ENCODE measurements at places on chromosomes 5 and 9.

DNA sequence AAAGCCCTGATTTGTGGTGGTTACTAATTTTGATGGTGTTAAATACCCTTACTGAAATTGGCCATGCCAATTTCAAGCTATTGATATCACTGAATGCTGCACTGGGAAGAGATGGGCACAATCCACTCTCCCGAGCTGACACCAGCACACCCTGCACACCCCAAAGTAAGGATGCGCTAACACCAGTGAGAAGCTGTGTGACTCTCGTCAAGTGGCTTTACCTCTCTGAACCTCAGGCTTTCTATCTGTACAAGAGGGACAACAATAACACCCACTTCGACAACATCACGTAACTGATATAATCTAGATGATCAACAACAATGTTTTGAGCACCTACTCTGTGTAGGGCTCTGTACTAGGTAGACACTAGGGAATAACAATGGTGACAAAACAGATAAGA is 8.0 kb upstream of the AKNA start:
- no peak for DNase-seq

DNA sequence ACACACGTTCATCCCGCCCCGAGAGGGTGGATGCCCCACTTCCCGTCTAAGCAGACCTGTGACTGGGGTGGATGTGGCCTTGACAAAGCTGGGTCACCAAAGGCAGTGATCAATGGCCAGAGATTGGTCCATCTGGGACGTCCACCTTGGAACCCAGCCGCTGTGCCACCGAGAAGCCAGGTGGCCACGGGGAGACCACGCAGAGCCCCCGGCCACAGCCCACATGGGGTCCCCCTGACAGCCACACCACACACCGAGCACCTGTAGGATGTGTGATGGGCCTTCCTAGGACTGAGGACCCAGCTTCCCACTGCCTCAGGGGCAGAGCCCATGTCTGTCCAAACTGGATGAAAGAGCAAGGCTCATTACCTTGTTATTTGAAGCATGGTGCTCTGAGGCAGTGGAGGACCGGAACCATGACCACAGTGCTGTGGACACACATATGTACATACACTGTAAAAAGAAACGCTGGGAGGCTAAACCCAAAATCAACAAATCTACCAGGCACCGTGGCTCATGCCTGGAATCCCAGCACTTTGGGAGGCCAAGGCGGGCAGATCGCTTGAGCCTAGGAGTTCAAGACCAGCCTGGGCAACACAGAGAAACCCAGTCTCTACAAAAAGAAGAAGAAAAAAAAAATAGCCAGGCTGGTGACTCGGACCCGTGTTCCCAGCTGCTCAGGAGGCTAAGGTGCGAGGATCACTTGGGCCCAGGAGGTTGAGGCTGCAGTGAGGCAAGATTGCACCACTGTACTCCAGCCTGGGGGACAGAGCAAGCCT is 50.1 kb downstream of the MRPL36 start:
- DNase-seq: no peak

GRCh38 chr5:59360130-59360555 is 533.4 kb downstream of the PDE4D start:
- no peak for DNase-seq

- no peak for DNase-seq
Measured at GRCh38 chr5:149822301-149822700, 92.2 kb downstream of the PPARGC1B start.

DNA sequence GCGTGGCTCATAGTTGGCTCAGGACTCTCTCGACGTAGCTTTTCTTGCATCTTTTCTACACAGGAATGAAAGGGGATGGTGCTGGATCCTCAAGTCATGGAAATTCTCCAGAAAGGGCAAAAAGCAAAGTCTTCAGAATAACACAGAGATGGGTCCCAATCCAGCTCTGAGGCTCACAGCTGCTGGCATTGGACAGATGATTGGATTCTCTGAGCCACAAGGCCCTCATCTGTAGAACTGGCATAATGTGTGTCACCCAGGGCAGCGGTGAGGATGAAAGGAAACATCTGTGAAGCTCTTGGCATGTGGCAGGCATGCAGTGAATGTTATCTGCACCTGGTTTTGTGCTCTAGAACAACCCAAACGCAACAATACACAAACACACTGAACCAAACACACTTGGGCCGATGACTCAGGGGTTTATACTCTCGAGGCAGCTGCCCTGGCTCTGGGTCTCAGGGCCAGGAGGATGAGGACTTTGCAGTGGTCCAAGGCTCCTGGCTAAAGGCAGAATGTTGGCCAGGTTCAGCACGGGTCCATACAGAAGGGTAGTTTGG is 64.0 kb upstream of the UBTD2 start:
- no peak for DNase-seq

GRCh38 chr5:139492700-139493192 is 10.2 kb upstream of the STING1 start:
- DNase-seq: no peak

DNA sequence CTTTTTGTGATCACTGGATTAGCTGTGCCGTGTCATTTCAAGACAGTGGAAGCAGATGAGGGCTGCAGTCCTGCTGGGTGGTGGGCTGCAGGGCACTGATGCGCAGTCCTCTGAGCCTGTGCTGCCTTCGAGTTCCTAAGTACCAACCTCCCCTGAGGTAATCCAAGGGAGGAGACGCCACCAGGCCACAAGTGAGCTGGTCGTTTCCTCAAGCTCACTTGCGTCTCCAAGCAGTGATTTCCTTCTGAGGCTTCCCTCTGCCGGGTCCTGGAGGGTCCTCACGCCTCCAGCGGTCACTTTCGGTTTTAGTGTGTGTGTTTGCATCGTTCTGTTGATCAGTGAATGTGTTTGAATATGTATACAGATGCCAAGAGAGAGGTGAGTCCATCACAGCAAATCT is 115.7 kb downstream of the TRIO start:
- DNase-seq: no peak

DNA sequence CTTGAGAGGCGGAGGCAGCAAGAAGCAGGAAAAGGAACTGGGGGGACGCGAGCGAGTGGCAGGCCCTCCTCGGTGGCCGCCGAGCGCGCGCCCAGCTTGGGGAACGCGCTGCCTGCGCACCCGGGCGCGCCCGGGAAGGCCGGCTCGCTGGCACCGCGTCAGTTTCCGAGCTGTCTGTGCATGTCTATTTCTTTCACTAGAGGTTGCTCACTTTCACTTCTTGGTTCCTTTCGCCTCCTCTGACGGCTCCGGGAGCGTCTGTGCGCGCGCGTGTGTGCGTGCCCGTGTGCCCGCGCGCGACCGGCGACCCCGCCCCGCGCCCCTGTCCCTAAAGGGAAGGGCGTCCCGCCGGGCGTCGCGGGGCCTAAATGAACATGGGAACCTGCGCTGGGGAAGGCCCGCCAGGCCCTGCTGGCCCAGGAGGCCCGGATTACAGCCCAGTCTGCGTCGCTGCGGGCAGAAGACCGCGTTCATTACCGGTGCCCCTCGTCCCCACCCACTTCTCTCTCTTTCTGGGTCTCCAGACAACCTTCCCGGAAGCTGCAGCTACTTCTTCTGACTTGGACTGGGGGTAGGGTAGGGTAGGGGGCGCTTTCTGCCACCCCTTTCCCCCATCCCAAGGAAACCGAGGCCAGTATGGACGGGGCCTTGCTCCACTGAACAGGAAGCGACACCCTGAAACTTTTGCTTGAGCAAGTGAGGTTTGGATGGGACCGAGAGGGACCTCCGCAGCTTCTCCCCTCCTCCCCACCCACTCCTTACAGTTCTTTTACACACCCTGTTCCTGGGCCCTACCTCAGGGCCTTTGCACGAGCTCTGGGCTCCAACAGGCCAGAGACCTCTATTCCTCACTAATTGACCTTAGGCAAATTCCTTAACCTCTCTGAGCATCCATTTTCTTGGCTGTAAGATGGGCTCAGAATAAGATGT is 205.8 kb upstream of the IER5L start:
- peak; percentile 30 for DNase-seq

DNA sequence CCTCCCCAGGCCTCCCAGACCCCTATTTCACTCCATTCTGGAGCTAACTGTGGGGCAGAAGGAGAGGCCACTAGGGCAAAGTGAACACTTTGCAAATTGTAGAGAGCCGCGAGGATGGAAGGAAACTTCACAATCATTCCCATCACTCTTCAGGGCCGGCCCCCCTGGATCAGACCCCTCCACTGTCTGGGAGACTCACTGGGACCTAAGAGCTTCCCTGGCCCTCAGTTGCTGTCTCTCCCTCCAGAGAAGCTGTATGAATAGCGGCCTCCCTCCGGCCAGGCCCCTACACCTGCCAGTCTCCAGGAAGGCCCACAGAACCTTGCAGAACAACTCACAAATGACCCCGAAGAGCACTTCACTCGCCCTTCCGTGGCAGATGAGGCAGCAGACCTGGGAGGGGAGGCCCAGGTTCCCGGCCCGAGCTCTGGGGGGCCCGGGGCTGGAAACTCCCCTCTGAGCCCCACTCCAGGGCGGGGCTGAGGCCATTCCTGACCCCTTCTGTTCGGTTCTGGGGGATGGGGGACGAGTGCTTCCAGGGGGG is 141.9 kb upstream of the IER5L start:
- DNase-seq: no peak

DNA sequence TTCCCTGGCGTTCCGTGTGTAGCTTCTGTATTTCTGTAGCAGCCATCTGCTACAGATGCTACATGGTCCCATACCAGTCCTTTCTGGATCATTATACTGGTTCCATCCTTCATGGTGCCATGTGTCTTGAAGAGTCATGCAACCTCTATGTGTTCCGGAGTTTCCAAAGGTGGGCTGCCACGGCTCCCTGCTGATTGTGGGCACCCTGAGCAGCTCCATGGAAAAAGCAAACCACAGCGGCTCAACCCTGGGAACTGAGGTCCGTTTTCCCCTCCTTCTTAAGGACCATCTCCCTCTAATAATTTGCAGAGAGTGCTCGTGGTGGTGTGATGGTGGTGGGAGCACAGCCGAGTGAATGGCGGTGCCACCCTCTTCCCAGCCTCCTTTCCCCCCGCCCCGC is 600.4 kb downstream of the CCDC171 start:
- no peak for DNase-seq

- DNase-seq: no peak
Measured at GRCh38 chr5:135211791-135212190, 177.8 kb upstream of the PITX1 start.

- peak; percentile 30 for DNase-seq
Measured at GRCh38 chr9:132669698-132670456, at the start of gene DDX31. DDX31 (minus strand) TSS chr9:132669983; CDS start chr9:132669934, 49 bp downstream.

GRCh38 chr5:94818904-94819303 is 200.4 kb downstream of the SLF1 start:
- DNase-seq: no peak

DNA sequence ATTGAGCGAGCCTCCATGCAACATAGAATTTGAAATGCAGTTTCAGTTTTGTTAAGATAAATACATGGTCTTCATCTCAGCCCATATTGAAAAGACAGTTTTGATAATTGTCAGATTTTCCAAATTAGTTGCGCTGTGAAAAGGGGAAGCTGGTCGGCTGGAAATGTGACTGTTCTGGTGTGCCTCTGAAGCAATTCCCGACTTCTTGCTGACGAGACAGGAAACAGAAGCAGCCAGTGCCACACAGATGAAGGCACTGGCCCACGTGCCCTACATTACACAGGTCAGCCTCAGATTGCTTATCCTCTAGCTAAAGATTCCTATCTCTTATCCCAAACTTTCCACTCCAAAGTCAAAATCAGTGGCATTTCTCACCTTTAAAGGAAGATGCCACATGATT is 214.1 kb upstream of the TLE4 start:
- DNase-seq: no peak

- DNase-seq: peak; percentile 13
Measured at GRCh38 chr5:147037515-147038205, 159.1 kb upstream of the PPP2R2B start.

DNA sequence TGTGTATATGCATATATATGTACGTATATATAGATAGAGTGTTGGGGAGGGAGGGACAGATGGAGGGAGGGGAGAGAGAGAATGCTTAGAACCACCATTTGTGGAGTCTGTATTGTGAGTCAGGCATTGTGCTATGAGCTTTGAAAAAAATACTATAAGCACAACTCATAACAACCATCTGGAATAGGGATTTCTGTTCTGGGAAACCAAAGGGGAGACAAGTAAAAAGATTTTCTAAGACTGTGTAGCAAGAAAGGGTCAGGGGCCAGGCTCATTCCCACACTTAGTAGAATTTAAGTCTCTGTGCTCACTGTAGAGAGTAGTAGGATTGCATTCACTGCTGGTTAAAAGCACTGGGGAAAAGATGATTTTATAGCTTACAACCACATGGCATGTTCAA is 202.3 kb upstream of the SGCD start:
- no peak for DNase-seq

DNA sequence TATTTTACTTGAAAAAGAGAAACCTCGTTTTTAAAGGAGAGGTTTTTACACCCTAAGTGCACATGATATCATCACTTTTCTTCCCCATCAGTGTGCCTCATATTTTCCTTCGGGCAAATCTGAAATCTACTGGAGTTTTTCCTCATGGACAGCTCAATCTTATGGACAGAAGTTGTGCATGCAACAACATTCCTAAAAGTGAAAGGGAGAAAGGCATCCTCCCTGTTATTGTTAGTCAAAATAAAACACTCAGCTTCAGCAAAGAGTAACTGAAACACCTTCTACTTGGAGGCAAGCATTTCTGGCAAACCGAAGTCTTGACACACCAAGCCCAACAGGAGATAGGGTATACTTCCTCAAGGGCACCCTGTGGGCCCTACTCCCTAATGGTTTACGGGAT is 217.9 kb downstream of the BNC2 start:
- DNase-seq: no peak

DNA sequence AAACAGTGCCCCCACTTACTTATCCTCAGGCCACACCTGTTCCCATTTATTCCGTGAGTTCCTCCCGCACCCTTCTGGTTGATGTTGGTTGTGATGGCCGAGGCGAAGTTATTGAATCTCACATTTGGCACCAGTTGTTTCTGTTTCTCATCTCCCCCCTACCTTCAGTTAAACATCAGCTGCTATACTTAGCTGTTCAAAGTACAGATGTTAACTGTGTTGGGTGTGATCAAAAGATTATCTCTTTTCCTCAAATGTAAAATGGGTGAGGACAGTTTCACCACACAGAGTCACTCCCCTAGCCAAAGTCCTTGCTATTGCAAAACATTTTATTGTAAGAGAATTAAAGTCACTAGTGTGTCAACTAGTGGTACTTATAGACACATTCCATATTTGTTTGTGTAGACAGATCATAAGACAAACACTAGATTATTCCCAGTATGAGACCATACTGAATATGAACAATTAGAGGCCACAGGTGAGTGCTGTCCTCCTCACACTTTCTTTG is 43.2 kb upstream of the PRSS3 start:
- DNase-seq: no peak

- no peak for DNase-seq
Measured at GRCh38 chr9:131633491-131634031, 88.2 kb downstream of the PRRT1B start.
